Bladder microvascular endothelial cell (primary cell): ENCODE measurements at places on chromosomes 3 and 15. TPM values are rescaled to one million over a fixed set of nuclear protein-coding genes. Genes with fewer than 3 reads are reported as not detected.

Gene SMCO1
- not detected in 2 replicates for total RNA-seq

Gene GYG1
- total RNA-seq: 29.3 and 44.7 TPM in 2 replicates

Gene IL5RA
- total RNA-seq: not detected in 2 replicates

Gene PLA2G4E
- total RNA-seq: not detected in 2 replicates

Gene PLD1
- 36.4 and 98.1 TPM in 2 replicates for total RNA-seq
